GM06990 (cell line): ENCODE measurements at places on chromosomes 3 and 15.
A peak's percentile ranks its signal among the peaks of the same experiment; 100 is the strongest.

- DNase-seq, result no peak
These were observed 9.1 kb downstream of the COX5A start for GRCh38 chr15:74928771-74929198.

DNA sequence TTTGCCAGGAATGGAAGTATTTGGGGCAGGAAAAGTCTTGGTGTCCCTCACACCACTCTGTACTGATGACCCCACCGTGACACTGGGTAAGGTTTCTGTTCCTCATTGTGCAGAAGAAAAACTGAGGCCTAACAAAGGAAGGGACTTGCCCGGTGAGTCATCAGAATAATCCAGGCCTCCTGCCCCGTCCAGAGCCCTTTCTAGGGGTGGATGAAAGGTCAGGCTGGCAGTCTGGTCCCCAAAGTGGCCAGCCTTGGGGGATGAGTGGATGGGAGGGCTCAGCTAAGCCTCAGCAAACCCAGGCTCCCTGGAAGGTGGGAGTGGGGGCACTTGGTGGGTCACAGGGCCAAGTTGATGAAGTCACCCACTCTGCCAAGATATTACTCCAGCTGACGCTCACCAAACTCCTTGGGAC, 2.3 kb upstream of the DNAH1 start:
- DNase-seq, result peak; percentile 80

DNA sequence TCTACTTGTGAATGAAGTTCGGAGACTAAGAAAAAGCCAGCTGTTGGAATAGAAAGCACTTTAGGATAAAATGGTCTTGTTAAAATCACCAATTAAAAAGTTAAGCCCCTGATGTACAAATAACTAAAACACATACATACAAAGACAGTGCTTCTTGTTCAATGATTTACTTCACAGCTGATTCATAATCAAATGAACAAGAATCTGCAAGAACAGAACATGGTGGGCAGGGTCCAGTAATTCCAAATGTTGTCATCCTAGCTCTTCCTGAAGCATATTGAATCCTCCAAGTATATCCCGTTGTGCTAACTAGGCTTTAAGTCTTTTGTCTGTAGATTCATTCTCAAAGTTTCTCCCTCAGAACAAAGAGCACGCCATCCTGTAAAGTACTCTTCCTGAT, 24.5 kb downstream of the NIT2 start:
- DNase-seq, result no peak

DNA sequence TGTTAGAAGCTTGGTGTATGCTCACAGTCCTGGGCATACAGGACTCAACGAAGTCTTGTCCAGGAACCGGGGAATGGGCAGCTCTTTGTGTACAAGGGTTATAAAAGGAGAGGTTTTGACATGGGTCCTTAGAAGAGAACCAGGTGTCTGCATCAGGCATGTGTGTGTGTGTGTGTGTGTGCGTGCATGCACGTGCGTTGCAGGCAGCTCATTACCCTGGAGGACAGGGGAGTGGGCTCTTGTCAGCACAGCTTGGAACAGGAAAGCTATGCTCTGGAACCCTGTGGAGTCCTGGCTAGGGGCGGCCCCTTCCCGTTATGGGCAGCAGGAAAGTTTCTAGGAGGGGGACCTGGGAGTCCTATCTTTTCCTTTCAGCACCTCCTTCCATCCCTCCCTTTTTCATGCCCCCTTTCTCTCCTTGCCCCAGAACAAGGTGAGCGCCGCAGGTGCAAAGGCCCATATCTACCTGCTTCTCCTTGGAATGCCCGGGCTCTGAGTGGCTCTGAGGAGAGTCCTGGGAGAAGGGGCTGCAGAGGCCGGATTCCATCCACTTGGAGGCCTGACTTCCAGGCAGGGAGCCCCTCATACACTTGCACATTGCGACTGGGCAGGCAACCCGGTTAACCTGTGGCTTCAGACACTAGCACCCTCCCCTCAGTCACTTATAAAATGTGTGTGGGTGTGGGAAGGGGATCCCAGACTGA, 33.9 kb upstream of the LCTL start:
- no peak for DNase-seq

DNA sequence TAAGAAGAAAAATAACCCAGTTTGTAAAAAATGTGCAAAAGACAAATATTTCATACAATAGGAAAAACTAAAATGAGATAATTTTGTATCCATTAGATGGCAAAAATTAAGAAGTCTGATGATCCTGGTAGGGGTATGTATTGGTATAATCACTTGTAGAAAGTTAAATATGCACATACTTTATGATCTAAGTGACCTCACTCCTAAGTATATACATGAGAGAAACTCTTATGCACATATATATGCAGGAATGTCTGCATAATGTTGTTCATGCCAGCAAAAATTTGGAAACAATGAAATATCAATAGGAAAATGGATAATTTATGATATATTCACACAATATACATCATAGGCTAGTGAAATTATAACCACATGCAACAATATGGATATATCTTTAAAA, 33.5 kb downstream of the USP50 start:
- no peak for DNase-seq

DNA sequence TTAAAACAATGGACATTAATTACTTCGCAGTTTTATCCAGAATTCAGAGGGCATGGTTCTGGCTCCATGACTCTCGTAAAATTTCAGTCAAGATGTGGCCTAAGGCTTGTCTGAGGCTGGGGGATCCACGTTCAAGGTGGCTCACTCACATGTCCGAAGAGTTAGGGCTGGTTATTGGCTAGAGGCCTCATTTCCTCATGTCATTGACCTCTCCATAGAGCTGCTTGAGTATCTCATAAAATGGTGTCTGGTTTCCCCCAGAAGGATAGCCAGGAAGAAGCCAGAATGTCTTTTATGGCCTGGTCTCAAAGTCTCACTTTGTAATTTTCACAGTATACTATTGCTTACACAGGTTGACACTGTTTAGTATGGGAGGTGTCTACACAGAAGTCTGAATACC, 67.3 kb upstream of the DCBLD2 start:
- DNase-seq, result no peak

DNA sequence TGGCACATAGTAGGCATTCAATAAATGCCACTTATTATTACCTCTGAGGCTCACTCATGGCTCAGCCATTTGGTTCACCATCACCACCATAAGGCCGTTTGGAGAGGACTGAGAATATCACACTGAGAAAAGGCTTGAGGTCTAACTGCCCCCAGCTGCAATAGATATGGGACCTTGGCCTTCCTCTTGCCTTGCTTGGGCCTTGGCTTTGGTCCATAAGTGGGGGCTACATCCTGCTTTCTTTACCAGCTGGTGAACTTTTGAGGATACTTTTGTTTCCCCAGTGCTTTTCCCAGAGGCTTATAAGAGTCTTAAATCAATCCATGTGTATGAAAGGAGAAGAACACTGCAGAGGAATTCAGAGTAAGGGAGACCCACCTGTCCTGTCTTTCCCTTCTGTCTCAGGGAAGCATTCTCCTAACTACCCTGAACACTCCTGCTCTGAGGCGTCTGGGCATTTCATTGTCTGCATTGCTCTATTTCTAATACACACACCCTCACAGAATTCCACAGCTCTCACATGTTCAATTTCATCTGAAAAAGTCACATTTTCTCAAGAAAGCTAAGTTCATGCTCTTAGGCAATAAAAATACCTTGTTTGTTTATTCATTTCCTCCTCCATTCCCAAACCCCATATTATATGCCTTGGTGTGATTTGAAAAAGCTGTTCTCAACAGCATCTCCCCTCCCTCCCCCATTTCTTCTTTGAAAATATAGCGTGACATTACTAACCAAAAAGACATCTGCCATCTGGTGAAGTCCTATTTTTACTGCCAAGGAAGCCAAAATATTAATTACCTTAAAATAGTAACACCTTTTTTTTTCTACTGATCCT, 22.5 kb upstream of the KCNMB2 start:
- no peak for DNase-seq

GRCh38 chr15:58805095-58805494, 34.0 kb downstream of the MINDY2 start:
- no peak for DNase-seq

- DNase-seq, result no peak
These were observed 460.8 kb downstream of the SOX2 start for GRCh38 chr3:182172534-182172933.

DNA sequence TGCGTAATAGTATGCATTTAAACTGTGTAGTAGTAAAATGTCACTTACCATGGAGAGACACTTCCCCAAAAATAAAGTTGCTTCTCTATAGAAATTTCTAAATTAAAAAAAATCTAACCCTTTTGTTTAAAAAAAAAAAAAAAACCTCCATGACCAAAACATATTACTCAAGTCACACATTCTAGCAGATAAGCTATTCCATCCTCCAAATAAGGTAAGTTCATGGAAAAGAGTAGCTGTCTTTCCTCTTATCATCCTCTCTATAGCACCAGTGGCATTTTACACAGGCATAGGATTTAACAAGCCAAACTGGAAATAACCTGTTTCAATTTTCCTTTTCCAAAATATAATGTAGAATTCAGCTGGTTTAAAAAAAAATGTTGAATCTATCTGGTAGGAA, 57.4 kb downstream of the LRRFIP2 start:
- no peak for DNase-seq

- DNase-seq, result no peak
These were observed 333.3 kb downstream of the GRM7 start for GRCh38 chr3:7194071-7194835.

DNA sequence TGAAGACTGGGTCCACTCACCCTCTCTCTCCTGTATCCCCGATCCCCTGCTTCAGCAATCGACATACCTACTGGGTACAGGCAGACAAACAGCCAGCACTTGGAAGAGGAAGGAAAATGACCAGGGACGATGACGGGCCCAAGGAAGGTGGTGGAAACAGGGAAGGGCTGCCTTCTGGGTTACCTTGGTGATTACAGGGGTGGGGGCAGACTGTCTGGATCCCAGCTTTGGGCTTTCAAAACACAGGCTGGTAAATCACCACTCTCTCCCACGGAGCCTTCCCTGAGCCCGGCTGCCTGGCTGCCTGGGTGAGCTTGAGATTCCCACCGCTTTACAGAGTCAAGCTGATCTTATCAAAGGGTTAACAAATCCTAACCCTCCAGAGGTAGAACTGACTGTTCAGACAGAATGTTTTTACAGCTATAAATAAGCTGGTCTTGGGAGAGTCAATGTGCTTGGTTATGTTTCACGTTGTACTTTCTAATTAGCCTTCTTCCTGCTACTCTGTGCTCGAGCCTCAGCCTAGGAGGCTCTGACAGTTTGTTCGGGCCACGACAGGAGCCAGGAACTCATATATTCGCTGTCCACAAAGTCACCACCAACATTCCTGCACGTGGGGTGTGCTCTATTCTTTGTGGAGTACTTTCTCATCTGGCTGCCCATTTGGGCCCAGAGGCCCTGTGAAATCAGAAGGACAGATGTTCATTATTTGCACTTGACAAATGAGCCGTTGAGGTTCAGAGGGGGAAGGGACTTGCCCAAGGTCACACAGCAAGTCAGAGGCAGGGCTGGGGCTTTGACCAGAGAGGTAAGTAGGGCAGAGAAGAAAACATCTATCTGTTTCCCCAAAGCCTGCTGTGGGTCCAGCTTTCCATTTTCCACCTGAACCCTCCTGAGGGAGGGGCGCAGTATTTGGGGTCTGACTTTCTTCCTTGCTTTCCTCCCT, 63.5 kb downstream of the FEM1B start:
- no peak for DNase-seq

GRCh38 chr3:156416846-156417558, 137.9 kb downstream of the SSR3 start:
- DNase-seq, result no peak

- DNase-seq, result no peak
These were observed 1159.8 kb upstream of the ALCAM start for GRCh38 chr3:104206925-104207324.

GRCh38 chr3:168467115-168467714, 371.5 kb upstream of the GOLIM4 start:
- peak; percentile 35 for DNase-seq

DNA sequence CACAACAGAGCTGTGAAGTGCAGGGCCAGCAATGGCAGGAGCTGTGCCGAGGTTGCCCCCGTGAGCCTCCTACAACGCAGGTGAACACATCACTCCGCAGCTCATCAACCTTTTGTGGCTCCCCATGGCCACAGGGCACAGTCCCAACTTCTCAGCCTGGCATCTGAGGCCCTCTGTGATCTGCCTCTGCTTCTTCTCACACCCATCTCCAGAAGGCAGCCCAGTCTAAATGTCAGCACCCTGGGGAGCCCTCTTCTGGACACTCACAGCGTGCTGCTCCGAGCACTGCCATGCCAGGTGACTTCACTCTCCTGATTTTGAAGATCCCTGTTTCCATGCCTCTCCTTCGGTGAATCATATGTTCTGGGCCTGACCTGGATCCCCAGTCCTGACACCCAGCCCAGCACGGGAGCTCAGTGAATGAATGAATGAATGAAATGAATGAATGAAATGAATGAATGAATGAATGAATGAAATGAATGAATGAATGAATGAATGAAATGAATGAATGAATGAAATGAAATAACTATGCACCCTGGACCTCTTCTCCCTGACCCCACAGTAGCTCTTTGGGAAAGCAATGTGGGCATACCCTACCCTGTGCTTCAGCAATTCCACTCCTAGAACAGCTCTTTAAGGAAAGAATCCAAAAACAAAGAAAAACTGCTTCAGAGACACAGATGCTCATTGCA, 17.9 kb upstream of the SKIC8 start:
- DNase-seq, result no peak

DNA sequence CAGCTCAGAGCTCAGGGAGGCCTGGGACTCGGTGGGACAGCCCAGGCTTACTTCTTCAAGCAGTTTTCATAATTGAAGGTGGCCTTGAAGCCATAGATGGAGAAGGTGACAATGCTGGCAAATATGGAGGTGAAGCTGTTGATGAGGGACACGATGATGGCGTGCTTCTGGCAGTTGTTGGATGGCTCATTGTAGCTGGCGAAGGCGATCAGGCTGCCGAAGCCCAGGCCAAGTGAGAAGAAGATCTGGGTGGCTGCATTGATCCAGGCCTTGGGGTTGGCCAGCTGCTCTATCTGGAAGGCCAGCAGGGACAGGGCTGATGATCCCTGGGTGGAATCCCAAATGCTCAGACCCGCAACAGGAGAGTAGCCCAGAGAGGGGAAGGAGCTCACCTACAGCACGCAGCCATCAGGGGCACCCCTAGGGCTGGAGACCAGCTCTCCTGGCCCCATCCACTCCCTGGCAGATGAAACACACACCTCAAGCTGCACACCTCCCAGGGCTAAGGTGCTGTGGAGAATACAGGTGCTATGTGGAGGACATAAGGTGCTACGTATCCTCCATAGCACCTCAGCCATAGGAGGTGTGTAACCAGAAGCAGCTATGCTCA, 25.1 kb downstream of the SLC6A20 start:
- no peak for DNase-seq

- DNase-seq, result no peak
These were observed 146.2 kb upstream of the TLE3 start for GRCh38 chr15:70243686-70244540.

- no peak for DNase-seq
These were observed 2.0 kb downstream of the CORO2B start for GRCh38 chr15:68580883-68581155.

DNA sequence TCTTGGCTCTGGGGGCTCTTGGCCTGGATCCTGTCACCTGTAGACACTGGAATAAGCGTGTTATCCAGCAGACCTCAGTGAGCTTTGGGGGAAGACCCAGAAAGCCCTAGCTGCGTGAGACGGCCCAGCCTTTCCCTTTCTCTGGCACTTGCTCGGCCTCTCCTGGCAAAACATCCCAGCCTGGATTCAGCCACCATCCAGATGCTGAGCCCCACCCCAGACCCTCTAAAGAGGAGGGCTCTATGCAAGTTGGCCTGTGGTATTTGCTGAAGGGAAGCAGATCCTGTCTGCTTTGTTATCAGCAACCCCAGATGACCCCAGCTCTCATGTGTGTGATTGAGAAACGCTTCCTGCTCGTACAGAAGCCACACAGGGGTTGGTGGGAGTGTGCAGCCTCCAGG, 267.2 kb downstream of the FAM43A start:
- no peak for DNase-seq
